ENCODE measurements at places on chromosomes 1 and 21.

GRCh38 chr1:25106352-25106751 is 126.0 kb downstream of the SYF2 start:
- no peak for DNase-seq

- peak; percentile 20 for DNase-seq
Observed at GRCh38 chr1:100387657-100388350, 35.5 kb downstream of the CDC14A start.

GRCh38 chr1:6732942-6733341 is 31.3 kb upstream of the DNAJC11 start:
- no peak for DNase-seq

- DNase-seq: peak; percentile 64
Observed at GRCh38 chr1:2545754-2546514, 10.2 kb upstream of the TNFRSF14 start.

GRCh38 chr1:32106663-32107275 is 1.1 kb upstream of the KPNA6 start:
- no peak for DNase-seq

DNA sequence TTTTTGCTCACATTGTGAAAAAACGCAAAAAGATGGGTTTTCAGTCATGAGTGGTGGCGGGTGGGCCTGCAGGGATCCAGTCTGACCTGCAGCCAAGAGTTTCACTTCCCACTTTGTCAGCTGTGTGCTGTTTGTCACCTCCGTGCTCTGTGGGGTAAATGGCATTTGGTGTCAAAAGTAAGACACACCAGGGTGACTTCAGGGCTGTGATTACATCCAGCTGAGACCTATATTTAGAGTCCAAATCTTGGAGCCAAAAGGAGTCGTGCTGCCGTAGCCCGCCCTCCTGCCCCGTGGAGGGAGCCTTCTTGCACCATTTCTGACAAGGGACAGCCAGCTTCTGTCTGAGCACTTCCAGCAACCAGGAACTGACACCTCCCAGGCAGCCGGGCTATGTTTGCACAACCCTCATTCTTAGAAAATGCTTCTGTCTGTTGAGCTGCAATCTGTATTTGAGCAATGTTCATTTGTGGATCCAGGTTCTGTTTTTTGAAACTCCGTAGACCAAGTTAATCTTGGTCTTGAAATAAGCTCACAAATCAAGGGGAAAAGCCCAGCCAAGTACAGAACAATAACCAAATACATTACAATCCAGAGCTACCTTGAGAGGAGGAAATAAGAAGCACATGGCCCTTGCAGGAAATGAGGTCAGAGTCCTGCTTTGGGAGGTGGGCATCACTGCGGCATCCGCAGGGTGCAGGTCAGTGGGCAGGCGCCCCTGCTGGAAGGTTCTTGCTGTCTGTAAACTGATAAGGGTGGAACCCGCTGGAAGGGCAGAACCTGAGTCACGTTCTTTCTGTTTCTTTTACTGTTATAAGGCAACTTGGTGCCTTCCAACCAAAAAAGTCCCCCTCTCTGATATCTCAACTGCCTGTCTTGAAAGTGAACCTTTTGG is 14.4 kb downstream of the ABCG1 start:
- peak; percentile 44 for DNase-seq

GRCh38 chr1:21687081-21687529 is 17.9 kb upstream of the RAP1GAP start:
- no peak for DNase-seq

DNA sequence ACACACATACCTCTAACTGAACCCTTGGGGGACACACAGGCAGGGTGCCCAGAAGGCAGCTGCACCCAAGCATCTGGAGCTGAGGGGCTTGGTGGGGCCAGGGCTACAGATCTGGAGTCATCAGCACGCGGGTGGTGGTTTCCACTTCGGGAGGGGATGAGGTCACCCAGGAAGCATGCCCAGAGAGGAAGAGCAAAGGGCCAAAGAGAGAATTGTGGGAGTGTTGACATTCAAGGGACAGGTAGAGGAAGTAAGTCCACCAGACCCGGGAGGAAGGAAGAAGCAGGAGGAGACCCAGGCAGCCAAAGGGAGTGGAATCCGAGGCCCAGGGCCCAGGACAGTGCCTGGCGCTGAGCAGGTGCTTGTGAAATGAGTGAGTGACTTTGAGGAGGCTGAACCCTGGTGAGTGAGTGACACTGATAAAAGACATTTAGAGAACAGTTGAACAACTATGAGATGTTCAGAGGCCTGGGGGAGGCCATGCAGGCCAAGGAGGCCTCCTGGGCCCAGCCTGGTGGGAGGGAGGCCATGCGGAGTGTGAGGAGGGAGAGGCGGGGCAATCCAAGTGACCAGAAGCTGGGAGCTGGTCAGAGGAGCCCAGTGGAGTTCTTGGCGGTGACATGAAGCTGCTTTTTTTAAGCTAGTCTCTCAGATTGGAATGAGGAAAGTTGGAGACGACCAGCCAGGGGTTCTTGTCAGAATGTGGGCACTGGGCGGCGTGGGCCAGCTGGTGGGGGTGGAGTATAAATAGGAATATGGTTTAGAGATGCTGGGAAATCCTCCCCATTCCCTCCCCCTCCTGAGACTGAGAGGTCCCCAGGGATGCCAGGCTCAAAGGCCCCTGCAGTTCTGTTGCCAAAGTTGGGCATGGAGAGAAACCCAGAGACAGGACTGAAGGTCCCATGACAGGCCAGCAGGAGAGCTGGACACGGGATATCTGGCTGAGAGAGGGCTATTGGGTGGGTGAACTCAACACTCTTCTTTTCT is 7.9 kb downstream of the CDK18 start:
- no peak for DNase-seq

- peak; percentile 14 for DNase-seq
Observed at GRCh38 chr1:2480986-2481364, 4.9 kb downstream of the PLCH2 start.

DNA sequence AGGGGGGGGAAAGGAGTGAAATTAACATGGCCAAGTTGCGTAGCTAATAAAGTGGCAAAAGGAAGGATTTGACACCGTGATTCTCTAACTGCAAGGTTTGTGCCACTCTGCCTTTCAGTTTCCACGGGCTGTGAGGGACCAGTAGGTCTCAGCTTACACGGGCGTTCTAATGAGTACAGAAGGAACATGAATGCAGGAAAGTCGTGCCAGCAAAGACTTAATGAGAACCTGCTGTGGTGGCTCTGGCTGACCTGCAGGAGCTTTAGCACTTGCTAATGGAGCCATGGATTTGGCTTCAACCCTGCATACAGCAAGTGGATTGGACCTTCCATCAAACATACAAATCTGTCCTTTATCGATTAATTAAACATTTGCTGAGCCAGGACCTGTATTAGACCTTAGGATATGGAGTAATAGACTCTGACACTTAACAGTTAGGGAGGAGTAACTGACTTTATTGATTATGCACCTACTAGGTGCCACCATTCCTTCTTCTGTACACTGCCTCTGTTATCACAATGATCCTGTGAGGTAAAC is 15.1 kb upstream of the PITHD1 start:
- no peak for DNase-seq

All from epithelial cell of esophagus (primary cell).